ENCODE measurements at places on chromosomes 1 and 21. TPM values are rescaled to one million over a fixed set of nuclear protein-coding genes. Genes with fewer than 3 reads are reported as not detected.

- H3K27me3 ChIP-seq = no peaks in the 10 kb centered on the region
- H3K4me1 ChIP-seq = peaks cover 41% of the 10 kb centered on the region
- H3K27ac ChIP-seq = peak overlapping the region; percentile 26
- peak overlapping the region; percentile 89 for H3K4me3 ChIP-seq
- peaks cover 4% of the 10 kb centered on the region for H3K36me3 ChIP-seq
- no peak for DNase-seq
These were observed 15.8 kb downstream of the INPP5B start for GRCh38 chr1:37931102-37931360.

- H3K4me3 ChIP-seq = no peak overlapping the region
- H3K27ac ChIP-seq = no peak overlapping the region
- H3K27me3 ChIP-seq = no peaks in the 10 kb centered on the region
- no peak for DNase-seq
- no peaks in the 10 kb centered on the region for H3K4me1 ChIP-seq
These were observed 113.9 kb downstream of the ATP5PO start for GRCh38 chr21:33801424-33802405.

DNA sequence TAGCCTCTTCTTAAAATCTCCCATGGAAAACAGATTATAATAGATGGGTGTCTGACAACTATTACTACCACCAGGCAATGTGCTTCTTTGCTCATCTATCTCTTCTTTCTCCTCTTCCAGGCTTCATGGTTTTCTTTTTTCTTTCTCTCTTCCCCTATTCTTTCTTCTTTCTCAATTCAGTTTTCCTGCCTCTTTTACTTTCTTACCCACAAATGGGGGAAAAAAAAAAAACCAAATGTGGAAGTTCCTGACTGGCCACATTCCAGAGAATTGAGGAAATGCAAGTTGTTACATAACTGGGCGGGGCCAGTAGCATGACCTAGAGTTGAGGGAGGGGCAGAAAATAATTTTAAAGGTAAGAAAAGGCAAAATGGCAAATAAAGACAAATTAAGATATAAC lies 10.9 kb upstream of the SMG7 start:
- no peaks in the 10 kb centered on the region for H3K36me3 ChIP-seq
- H3K27me3 ChIP-seq = peaks cover 37% of the 10 kb centered on the region
- no peak overlapping the region for H3K4me3 ChIP-seq
- DNase-seq = no peak
- no peaks in the 10 kb centered on the region for H3K4me1 ChIP-seq

DNA sequence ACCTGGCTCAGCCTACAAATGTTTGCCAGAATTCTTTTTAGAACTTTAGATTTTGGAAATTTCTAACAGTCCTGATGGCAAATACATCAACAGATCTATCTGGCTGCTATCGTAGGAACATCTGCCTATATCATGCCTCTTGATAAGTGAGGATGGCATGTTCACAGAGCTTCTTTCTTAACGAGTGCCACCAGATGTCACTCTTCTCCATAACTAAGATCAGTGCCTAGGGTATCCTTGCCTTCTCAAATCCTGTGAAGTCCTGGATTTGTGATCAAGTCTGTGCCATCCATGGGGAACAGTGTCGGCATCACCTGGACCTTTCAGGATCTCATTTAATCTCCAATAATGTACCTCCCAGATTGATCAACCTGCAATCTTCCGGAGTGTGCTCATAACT lies 36.5 kb upstream of the CD5L start:
- H3K4me1 ChIP-seq = peaks cover 6% of the 10 kb centered on the region
- no peak overlapping the region for H3K4me3 ChIP-seq
- H3K27ac ChIP-seq = no peak overlapping the region
- peaks cover 11% of the 10 kb centered on the region for H3K27me3 ChIP-seq
- no peaks in the 10 kb centered on the region for H3K36me3 ChIP-seq

DNA sequence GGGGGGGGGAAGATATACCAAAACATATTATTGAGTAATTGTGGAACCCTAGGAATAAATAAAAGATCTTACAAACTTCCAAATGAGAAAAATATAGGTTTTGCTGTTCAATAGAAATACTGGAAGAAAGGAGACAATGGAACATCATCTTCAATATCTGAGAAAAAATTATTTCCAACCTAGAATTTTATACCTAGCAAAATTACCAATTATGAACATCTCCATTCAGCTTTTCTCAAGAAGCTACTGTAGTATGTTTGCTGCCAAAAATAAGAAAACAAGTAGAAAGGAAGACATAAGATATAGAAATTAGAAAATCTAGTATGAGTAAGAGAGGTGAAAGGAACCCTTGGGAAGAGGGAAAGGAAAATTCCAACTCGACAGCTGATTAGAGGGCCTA lies 84.0 kb downstream of the GPR52 start:
- H3K36me3 ChIP-seq = peaks cover 49% of the 10 kb centered on the region
- H3K4me3 ChIP-seq = no peak overlapping the region
- DNase-seq = no peak
- H3K4me1 ChIP-seq = peaks cover 5% of the 10 kb centered on the region
- no peaks in the 10 kb centered on the region for H3K27me3 ChIP-seq

DNA sequence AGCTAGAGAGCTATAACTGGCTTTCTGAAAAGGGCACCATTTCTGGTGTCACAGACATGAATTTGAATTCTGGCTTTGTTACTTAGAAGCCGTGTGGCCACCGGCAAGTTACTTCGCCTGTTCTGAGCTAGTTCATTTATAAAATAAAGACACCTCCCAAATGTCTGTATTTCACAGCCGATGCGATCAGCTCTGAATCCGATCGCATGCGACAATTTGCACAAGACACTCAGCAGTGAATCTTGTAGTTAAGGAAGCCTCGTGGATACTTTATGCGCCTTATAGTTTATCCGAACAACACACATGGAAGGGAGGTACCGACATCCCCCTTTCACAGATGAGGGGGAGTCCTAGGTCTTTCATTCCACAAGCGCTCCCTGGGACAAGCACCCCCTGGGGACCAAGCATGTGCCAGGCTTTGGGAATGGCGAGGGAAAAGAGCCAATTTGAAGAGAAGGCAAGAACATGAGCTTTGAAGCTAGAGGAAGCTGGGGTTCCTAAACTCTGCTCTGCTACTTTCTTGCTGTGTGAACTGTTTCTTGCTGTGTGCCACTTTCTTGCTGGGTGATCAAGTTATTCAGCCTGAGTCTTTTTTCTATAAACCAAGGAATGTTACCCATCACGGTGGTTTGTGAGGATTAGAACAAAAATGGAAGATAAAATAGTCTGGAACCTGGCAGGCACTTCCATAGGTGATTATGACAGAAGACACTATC lies 3.9 kb downstream of the ID3 start:
- peak overlapping the region; percentile 90 for H3K4me3 ChIP-seq
- H3K27ac ChIP-seq = peak overlapping the region; percentile 96
- DNase-seq = no peak
- H3K36me3 ChIP-seq = peaks cover 5% of the 10 kb centered on the region
- peaks cover 61% of the 10 kb centered on the region for H3K4me1 ChIP-seq

DNA sequence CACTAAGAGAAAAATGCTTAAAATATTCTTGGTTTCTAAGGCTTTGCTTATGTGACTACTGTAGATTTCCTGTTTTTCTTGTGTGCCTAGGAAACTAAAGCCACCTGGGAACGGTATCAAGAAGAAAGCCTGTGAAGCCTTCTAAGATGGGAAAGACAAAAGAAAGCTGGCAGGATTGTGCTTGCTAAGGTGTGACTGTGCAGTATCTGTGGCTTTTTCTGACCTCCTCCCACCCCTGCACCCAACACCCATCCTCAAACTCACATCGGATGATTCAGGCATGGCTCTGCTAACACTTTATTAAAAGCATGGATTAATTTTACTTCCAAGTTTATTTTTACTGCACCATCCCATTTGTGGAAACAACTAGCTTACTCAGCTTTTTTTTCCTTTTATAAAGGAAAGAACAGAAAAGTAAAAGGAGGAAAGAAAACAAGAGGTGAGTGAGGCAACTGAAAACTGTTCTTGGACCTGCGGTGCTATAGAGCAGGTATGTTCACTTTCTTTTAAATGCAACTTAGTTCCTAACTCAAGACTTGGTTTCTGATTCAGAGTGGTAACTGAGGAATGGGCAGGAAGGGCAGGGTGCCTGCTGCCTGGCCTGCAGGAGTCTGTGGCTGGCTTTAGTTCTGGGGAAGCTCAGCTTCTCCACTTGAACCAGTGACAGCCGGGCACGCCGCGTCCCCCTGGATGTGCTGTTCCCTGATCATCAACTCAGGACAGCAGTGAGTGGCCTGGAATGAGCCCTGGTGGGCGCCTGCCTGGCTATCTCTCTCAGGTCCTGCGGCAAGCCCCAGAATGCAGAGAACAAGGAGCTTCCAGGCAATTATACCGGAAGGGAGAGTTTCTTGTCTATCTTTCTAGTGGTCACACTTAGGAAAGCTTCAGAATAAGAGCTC lies at the start of gene GBP6:
Gene GBP6 (plus strand): TSS at position 422 of the 899 bp plus-strand sequence. CDS start 4,493 bp downstream, outside the sequence.
- no peak for DNase-seq
- H3K4me3 ChIP-seq = no peak within 1 kb of the TSS
- no peak within 1 kb of the TSS for H3K27ac ChIP-seq
- no peaks in the 10 kb centered on the region for H3K36me3 ChIP-seq
- H3K4me1 ChIP-seq = no peaks in the 10 kb centered on the region
- peaks cover under 1% of the 10 kb centered on the region for H3K27me3 ChIP-seq

GRCh38 chr1:22143065-22144033 lies at the start of gene WNT4:
WNT4 (minus strand) TSS chr1:22143097; CDS start chr1:22142922, 175 bp downstream.
- DNase-seq = no peak
- peaks cover 86% of the 10 kb centered on the region for H3K27me3 ChIP-seq
- H3K36me3 ChIP-seq = no peaks in the 10 kb centered on the region
- H3K27ac ChIP-seq = peak within 1 kb of the TSS; percentile 21
- peaks cover 11% of the 10 kb centered on the region for H3K4me1 ChIP-seq

DNA sequence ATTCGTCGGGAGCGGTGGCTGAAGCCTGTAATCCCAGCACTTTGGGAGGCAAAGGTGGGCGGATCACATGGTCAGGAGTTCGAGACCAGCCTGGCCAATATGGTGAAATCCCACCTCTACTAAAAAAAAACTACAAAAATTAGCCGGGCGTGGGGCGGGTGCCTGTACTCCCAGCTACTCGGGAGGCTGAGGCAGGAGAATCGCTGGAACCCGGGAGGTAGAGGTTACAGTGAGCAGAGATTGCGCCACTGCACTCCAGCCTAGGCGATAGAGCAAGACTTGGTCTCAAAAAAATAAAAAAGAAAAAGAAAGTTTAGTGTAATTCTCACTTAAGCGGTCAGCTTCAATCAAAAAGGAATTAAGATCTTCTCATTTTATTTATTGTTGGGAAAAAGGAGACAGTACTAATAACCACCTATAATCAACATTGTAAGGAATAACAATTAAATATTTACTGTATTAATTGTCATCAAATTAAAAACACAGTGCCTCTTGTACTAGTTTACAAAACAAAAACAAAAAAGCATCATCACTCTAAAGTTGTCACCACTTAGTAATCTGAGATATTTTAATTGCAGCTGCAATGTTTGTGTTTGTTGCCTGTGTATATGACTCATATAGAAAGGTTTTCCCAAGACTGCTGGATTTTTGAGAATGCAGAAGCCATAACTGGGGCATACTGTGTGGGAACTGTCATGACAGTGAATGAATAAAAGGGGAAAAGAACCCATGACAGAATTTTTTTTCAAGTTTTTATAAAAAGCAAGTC lies 3.7 kb downstream of the FBXO42 start:
- DNase-seq = no peak
- no peak overlapping the region for H3K27ac ChIP-seq
- no peaks in the 10 kb centered on the region for H3K27me3 ChIP-seq
- H3K36me3 ChIP-seq = no peaks in the 10 kb centered on the region
- H3K4me3 ChIP-seq = no peak overlapping the region
- peaks cover 15% of the 10 kb centered on the region for H3K4me1 ChIP-seq

GRCh38 chr21:28991861-28992525 lies 684 bp downstream of the LTN1 start:
- H3K4me3 ChIP-seq = peak overlapping the region; percentile 94
- no peaks in the 10 kb centered on the region for H3K27me3 ChIP-seq
- H3K4me1 ChIP-seq = peaks cover 25% of the 10 kb centered on the region
- peak overlapping the region; percentile 98 for H3K27ac ChIP-seq
- peaks cover 11% of the 10 kb centered on the region for H3K36me3 ChIP-seq

GRCh38 chr1:157404063-157404501 lies 148.2 kb downstream of the FCRL5 start:
- peaks cover 20% of the 10 kb centered on the region for H3K27me3 ChIP-seq
- H3K27ac ChIP-seq = no peak overlapping the region
- peaks cover 13% of the 10 kb centered on the region for H3K4me1 ChIP-seq
- peak overlapping the region; percentile 42 for H3K4me3 ChIP-seq
- no peak for DNase-seq

DNA sequence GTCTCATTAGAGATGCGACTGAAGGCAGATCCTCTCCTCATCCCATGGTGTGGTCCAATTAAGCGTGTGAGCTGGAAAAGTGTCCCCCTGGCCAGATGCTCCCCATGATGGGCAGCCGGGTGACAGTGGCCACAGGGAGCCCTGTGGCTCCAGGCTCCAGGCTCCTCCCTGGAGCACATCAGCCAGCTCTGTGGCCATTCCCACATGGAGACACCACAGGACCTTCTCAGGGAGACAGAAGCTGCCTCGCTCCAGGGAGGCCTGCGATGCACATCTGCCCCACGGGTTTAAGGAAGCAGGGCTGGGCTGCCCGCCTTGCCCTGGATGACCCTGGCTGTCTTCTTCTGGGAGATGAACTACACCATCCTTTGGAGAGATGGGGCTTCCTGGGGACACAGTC lies 99.9 kb upstream of the TLR5 start:
- H3K27me3 ChIP-seq = peaks cover 10% of the 10 kb centered on the region
- no peaks in the 10 kb centered on the region for H3K4me1 ChIP-seq
- no peak overlapping the region for H3K27ac ChIP-seq
- no peak overlapping the region for H3K4me3 ChIP-seq

- no peak for DNase-seq
- H3K36me3 ChIP-seq = peaks cover 17% of the 10 kb centered on the region
- no peaks in the 10 kb centered on the region for H3K27me3 ChIP-seq
- no peak overlapping the region for H3K4me3 ChIP-seq
These were observed 3.0 kb downstream of the CCDC17 start for GRCh38 chr1:45620588-45621500.

- no peaks in the 10 kb centered on the region for H3K4me1 ChIP-seq
- no peak overlapping the region for H3K4me3 ChIP-seq
- DNase-seq = no peak
- H3K36me3 ChIP-seq = no peaks in the 10 kb centered on the region
These were observed 205.8 kb downstream of the PTPRU start for GRCh38 chr1:29441916-29442668.

Gene NECTIN4
- polyA plus RNA-seq = not detected

Gene PTGER3
- polyA plus RNA-seq = not detected

Gene MAP3K21
- polyA plus RNA-seq = 0.95 TPM

Data from naive B cell (primary cell).